ENCODE measurements at places on chromosomes 7 and 10. TPM values are rescaled to one million over a fixed set of nuclear protein-coding genes. Genes with fewer than 3 reads are reported as not detected.
A peak's percentile ranks its signal among the peaks of the same experiment; 100 is the strongest.

DNA sequence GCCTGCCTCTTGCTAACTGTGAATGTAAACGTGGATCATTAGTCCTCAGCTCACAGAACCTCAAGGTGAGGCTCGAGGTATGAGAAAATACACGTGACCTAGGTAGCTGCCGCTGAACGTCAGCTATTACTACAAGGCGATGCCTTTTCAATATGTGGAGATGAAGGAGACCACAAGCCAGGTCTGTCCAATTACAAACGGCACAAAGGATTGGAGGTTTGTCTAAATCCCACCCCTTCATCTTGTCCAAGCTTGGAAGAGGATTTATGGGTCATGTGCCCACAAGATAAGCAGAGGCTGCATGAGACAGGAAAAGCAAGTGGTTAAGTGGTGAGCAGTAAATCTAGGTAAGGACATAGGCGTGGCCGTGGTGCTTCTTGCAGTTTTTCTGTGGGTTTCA, 3.4 kb downstream of the H2BK1 start:
- H3K4me3 ChIP-seq = no peak overlapping the region
- no peaks in the 10 kb centered on the region for H3K36me3 ChIP-seq
- H3K27me3 ChIP-seq = peaks cover 49% of the 10 kb centered on the region

DNA sequence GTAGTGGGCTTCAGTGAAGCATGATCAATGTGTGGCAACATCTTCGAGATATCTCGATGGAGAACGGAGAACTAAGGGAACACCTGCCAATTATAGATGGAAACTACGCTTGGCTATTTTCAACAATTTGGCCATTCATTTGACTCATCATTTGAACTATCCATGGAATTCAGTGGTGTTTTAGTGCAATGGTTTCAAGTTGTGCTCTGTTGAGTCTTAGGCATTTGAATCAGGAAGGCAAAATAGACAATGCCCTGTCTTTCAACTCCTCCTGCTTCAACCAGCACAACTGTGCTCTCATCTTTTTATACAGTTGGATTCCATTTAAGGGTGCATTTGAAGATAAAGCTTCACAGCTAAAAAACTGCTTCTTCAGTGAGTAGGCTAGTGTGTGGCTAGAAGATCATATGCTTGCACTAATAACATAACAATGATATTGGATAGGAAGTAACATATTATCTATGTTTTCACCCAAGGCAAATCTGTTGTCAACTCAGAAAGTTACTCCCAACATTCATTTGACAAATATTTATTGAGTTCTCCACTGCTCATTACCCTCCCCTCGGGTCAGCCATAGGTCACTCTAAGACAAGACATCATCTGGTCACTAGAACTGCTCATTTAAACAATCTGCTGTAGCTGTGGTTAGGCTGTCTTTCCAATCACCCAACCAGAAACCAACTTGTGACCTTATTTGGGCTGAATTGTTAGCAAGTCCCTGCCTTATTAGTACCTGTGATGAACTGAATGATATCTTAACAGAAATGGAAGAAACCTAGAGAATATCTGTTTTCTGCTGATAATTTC, 314.1 kb upstream of the SP4 start:
- peaks cover 62% of the 10 kb centered on the region for H3K27me3 ChIP-seq
- H3K36me3 ChIP-seq = no peaks in the 10 kb centered on the region
- no peak overlapping the region for H3K4me3 ChIP-seq
- H3K27ac ChIP-seq = no peak overlapping the region

- no peaks in the 10 kb centered on the region for H3K27me3 ChIP-seq
- no peak for DNase-seq
- no peak overlapping the region for H3K4me3 ChIP-seq
- no peaks in the 10 kb centered on the region for H3K36me3 ChIP-seq
Observed at GRCh38 chr10:26776258-26776657, 78.8 kb downstream of the PDSS1 start.

DNA sequence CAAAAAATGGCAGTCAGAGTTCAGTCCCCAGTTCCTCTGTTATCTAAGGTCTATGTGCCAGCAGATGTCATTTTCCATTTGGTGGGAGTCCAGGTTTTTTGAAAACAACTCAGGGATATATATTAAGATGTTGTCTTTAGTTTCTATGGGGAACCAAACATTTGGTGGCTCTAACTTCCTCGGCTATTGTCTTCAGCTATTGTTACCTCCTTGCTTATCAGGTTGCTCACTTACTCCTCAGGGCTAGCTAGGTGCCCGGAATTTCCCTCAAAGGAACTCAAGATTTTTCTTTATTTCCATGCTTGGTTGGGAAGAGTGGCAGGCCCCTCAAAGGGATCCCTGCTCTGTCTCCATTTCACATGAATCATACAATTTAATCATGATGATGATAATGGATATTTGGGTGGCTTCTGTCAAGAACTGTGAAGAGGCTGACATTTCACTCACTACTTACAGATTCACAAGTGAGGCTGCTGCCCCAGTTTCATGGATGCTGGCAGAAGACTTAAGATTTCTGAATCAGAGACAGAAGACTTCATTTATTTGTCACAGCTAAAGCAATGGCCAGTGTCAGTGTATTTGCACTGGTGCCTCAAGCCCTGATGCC, 182.8 kb downstream of the PKD1L1 start:
- peaks cover 1% of the 10 kb centered on the region for H3K36me3 ChIP-seq
- no peak for DNase-seq
- H3K4me3 ChIP-seq = no peak overlapping the region
- H3K27me3 ChIP-seq = no peaks in the 10 kb centered on the region

DNA sequence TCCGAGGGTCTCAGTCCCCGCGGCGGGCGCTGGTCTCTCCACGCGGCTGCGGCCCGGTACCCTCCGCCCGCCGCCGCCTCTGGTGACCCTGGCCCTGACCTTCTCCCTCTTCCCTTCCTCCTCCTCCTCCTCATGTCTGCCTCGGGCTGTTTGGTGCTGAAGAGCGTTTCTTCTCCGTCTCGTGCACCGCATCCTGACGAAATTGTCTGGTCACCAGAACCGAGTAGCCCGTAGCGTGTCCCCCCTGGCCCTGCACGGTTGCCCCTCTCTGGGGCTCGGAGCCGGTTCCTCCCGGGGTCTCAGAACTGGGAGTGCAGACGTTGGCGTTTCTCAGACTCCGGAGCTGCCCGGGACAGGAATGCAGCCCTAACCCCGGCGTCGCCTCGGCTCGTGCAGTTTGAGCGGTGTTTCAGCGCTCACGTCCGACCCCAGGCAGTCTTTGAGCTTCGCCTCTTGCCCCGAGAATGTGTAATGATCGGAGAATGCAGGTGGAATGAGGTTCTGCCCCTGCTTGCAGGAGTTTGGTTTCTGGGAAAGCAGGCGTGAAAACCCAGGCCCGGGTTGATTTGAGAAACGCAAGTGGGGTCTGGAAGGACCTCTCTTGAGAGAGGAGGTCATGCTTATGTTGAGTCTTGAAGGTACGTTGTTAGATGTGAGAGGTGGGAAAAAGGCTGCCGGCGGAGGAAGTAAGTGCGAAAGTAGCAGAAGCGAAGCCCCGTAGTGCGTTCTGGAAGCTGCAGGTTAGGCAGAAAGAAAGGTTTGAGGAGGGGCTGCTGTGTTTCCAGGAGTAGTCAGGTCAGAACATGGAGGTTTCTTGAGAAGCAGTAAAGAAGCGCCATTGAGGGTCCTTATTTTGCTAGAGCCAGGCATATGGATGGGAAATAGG, 743 bp downstream of the RBM17 start:
- H3K36me3 ChIP-seq = no peaks in the 10 kb centered on the region
- H3K4me3 ChIP-seq = peak overlapping the region; percentile 82
- peaks cover 2% of the 10 kb centered on the region for H3K27me3 ChIP-seq

DNA sequence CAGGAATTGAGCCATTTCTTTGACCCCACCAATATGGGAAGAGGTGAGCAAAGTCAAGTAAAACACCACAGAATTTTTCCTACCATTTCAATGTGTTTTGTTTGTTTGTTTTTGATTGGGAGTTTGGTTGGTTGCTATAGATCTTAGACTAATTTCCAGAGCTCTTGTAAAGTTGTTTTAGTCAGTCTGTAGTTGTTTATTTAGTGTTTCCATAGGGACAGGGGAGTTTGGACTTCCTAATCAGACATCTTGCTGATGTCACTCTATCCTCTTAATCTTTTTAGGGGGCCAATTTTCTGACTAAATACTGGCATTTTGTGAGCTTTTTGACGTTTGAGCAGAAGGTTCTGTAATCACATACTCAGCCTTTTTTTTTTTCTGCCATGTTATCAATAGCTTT, 266.9 kb downstream of the ABCA13 start:
- no peak for DNase-seq
- no peak overlapping the region for H3K27ac ChIP-seq
- no peak overlapping the region for H3K4me3 ChIP-seq
- H3K36me3 ChIP-seq = no peaks in the 10 kb centered on the region

DNA sequence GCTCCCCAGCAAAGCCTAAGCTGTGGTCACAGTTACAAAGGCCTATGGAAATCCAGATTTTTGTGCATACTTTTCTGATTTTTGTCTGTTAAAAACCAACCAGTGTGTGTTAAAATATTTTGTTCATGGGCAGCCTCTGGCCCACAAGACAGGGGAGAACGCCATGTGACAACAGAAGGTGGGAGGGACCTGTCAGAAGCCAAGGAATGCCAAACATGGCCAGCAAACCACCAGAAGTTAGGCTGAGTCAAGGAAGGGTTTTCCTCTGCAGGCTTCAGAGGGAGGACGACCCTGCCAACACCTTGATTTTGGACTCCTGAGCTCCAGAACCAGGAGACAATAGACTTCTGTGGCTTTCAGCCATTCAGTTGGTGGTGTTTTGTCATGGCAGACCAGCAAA, 127.3 kb downstream of the CUL2 start:
- peaks cover 8% of the 10 kb centered on the region for H3K4me1 ChIP-seq
- no peaks in the 10 kb centered on the region for H3K27me3 ChIP-seq
- no peak overlapping the region for H3K4me3 ChIP-seq
- no peak overlapping the region for H3K27ac ChIP-seq

GRCh38 chr10:43861966-43862751, 213.5 kb upstream of the ZNF32 start:
- H3K4me1 ChIP-seq = peaks cover 21% of the 10 kb centered on the region
- H3K36me3 ChIP-seq = no peaks in the 10 kb centered on the region
- H3K27me3 ChIP-seq = peaks cover 16% of the 10 kb centered on the region
- H3K4me3 ChIP-seq = no peak overlapping the region
- DNase-seq = no peak
- no peak overlapping the region for H3K27ac ChIP-seq

GRCh38 chr10:70816220-70816894, 609 bp downstream of the SGPL1 start:
- peak overlapping the region; percentile 95 for H3K27ac ChIP-seq
- peaks cover 15% of the 10 kb centered on the region for H3K4me1 ChIP-seq
- peak overlapping the region; percentile 95 for H3K4me3 ChIP-seq
- DNase-seq = peak; percentile 38
- H3K27me3 ChIP-seq = no peaks in the 10 kb centered on the region
- peaks cover 16% of the 10 kb centered on the region for H3K36me3 ChIP-seq

DNA sequence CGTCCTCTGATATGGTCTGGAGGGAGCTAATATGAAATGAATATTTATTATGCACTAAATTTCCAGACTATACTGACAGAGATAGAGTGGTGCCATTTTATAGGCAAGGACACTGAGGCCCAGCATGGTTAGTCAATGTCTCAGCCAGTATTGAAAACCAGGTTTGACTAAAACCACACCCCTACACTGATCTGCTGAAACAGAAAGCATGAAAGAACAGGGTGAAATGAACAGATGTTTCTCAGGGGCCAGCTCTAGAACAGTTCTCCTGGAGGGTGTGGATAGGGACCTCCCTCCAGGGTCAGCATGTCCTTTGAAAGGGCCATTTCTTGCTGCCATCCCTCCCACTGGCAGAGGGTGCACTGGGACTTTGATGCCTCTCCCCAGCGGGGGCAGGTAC, 700.5 kb downstream of the GRID1 start:
- H3K27me3 ChIP-seq = peaks cover 3% of the 10 kb centered on the region
- H3K4me1 ChIP-seq = peaks cover 6% of the 10 kb centered on the region
- no peak overlapping the region for H3K27ac ChIP-seq
- DNase-seq = no peak
- H3K36me3 ChIP-seq = no peaks in the 10 kb centered on the region
- H3K4me3 ChIP-seq = no peak overlapping the region

DNA sequence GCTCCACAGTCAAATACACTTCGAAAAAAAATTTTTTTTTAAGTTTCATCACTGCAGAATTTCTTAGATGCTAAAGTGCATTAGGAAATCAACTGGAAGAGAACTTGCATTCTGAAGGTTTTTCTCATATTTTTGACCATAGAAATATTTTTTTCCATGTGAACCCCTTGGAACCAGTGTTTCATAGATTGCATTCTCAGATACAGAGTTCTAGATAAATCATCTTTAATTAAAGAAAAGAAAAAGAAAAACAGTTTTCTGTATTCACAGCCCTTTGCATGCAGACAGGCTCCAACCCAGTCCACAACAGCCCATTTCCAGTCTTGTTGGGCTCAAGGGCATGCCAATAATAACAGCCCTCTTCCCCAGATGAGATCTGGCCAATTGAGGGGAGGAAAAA, 75.5 kb upstream of the RPA3 start:
- no peak for DNase-seq
- no peaks in the 10 kb centered on the region for H3K27me3 ChIP-seq
- H3K36me3 ChIP-seq = peaks cover 10% of the 10 kb centered on the region
- no peak overlapping the region for H3K27ac ChIP-seq

TRPV5 gene
- 0.29 TPM for total RNA-seq

SORBS1 gene
- total RNA-seq = 25.1 TPM

GPR141 gene
- 0.59 TPM for total RNA-seq

Data from mesothelial cell of epicardium (in vitro differentiated cells).